ENCODE measurements at places on chromosomes 13 and 19.

- DNase-seq: no peak
Measured at GRCh38 chr19:10422846-10423245, 2.5 kb downstream of the PDE4A start.

DNA sequence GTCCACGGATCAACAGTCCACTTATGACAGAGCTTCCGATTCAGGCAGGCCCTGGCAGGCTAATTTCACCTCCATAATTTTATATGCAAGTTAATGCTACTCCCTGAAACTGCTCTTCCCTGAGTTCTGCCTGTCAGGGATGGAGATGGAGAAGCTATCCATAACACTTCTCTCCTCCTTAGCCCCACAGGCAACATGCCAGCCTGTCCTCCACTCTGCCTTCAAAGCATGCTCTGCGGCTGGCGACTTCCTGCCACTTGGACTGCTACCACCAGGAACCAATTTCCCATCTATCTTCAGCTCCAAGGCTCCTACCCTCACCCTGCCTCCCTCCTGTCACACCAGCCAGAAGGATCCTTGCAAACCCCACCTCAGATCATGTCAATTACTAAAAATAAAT is 35.4 kb downstream of the GSX1 start:
- no peak for DNase-seq

DNA sequence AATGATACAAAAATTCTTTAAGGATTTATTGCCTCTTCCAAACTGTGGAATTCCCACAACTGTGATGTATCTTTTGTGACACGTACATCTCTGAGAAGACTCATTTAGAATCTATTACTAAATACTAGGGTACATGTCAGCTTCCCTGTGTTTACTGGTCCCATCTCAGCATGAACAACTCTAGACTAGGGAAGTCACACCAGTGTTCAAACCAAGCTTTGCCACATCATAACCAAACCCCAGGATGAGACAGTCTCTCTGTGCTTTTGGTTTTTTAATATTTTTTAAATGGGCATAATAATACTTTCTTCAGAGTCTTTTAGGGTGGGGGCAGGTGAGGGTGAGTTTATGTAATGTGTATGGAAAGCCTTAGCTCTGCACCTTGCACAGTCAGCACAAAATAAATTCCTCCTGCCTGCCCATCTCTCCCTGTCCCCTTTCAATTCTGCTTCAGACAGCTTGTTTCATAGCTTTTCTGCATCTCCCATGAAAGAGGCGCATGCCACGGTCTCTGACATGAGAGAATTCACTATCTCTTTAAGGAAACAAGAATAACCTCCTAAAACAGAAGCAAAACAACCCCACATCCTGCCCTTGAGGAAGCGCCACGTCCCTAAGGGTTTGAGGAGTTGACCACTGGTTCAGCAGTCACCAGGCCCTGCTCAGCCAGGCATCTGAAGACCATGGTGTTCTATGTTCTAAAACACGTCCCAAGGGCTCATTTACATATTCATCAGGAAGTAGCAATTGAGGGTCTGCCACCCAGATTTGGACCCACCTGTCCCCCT is 174.5 kb downstream of the USP12 start:
- no peak for DNase-seq

DNA sequence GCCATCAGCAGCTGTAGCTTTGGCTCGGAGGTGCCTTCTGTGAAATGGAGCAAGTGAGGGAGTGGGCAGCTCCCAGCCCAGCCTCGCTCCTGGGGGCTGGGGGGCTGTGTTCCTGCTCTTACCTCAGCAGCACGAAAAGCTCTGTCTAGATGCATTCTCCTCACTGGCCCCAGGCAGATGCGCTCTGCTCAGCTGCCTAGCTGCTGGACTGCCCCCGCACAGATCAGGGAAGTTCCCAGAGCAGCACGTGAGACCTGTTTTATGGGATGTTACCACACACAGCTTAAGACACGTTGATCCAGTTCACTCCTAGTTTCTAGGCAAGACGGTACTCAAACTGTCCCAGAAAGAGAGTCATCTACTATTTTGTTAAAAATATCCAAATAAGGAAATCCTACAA is 13.6 kb downstream of the LCP1 start:
- peak; percentile 43 for DNase-seq

- DNase-seq: no peak
Measured at GRCh38 chr13:113367020-113367560, 3.2 kb upstream of the GRTP1 start.

- DNase-seq: no peak
Measured at GRCh38 chr13:99517577-99517976, 16.3 kb downstream of the TM9SF2 start.

GRCh38 chr19:44731081-44731480 is 17.4 kb upstream of the BCL3 start:
- DNase-seq: no peak

- no peak for DNase-seq
Measured at GRCh38 chr19:22634450-22634827, 315 bp downstream of the ZNF492 start.

DNA sequence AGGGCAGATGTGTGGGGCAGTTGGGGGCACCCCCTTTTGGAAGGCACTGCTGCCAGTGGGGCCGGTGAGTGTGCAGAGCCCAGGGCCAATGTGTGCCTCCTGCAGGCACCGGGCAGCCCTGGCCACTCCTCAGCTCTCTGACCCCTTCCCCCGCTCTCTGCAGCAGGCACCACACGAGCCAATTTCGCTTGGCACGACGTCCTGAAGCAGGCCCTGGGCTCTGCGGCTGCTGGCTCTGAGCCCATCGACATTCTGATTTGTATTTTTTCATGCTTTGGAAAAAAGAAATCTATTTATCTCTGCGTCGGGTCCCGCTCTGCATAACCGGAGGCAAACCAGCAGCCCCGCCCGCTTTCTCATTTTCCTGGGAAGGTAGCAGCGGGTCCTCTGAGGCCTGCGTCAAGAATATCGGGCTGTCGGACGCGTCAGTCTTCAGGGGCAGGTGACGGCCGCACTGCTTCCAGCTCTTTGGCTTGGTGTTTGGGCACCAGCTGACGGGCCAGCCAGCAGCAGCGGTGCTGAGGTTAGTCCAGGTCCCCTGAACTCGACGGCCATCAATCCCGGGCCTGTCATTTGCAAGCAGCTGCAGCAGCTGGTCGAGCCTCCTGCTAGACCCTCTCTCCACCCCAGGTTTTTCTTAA is 134.3 kb downstream of the KDM4B start:
- peak; percentile 22 for DNase-seq

- peak; percentile 66 for DNase-seq
Measured at GRCh38 chr13:73268306-73268705, 209.5 kb downstream of the KLF5 start.

DNA sequence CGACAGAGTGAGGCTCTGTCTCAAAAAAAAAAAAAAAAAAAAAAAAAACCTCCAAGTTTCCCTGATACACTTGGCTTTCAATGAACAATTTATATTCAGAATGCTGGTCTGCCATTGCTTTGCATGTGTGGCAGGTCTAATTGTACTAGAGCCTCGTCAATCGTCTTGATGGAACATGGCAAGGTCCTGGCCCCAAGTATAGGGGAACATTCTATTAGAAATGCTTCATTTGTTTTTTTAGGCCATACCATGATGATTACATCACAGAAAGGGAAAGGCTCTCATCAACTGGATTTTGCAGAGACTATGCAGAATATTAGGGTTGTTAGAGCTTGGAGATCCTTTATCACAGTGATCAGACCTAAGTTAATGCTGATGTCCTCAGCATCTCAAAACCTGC is 28.0 kb downstream of the SPRY2 start:
- DNase-seq: no peak

DNA sequence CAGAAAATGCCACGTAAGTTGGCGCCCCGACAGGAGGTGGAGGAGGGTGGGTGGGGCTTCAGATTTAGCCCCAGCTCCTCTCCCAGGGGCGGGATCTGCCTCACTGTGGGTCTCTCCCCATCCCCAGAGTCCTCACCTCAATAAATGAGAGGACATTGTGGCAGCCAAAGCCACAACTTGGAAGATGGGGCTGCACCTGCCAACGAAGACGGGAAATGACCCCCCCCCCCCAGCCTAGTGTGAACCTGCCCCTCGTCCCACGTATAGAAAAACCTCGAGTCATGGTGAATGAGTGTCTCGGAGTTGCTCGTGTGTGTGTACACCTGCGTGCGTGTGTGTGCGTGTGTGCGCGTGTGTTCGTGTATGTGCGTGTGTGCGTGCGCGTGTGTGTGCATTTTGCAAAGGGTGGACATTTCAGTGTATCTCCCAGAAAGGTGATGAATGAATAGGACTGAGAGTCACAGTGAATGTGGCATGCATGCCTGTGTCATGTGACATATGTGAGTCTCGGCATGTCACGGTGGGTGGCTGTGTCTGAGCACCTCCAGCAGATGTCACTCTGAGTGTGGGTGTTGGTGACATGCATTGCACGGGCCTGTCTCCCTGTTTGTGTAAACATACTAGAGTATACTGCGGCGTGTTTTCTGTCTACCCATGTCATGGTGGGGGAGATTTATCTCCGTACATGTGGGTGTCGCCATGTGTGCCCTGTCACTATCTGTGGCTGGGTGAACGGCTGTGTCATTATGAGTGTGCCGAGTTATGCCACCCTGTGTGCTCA is 1.5 kb upstream of the TRAPPC5 start:
- no peak for DNase-seq

- no peak for DNase-seq
Measured at GRCh38 chr13:111484959-111485358, 164.5 kb downstream of the TEX29 start.
